ENCODE measurements at places on chromosomes 13 and 19. TPM values are rescaled to one million over a fixed set of nuclear protein-coding genes. Genes with fewer than 3 reads are reported as not detected.

DNA sequence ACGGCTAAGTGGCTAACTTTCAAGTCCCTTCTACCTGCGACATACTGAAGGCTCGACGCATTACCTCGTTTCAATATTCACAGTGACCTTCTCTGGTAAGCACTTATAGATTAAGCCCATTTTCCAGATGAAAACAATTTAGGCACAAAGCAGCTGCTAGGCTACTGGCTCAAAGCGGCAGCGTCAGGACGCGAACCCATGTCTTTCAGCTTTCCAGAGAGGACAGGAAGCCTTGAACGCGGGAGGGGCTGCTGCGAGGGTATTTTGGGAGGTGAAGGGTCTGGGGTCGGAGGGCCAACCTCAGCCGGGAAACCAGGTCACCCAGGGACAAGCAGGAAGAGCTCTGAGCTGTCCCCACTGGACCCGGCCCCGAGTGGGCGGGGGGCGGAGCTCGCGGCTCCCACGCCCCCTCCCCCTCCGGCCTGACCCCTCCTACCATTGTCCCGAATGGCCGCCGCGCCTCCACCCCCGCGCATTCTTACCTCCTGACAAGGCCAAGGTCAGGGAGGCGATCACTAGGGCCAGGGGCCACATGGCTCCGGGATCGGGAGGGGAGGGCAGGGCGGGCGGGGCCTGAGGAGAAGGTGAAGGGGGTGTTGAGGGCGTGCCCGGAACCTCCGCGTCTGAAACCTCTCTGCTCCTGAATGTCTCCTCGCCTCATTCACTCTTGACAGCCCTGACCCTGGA, at the start of gene KLK13:
TSS of gene KLK13 (minus strand) at position 559 of the 687 bp plus-strand sequence. CDS start at position 534, 25 bp downstream.
- no peak for DNase-seq

- DNase-seq = no peak
Measured at GRCh38 chr19:4365341-4365740, 22.0 kb downstream of the MPND start.

- DNase-seq = no peak
Measured at GRCh38 chr19:18483119-18483890, 38.6 kb downstream of the ELL start.

- DNase-seq = no peak
Measured at GRCh38 chr13:113548171-113548641, 36.3 kb upstream of the TFDP1 start.

DNA sequence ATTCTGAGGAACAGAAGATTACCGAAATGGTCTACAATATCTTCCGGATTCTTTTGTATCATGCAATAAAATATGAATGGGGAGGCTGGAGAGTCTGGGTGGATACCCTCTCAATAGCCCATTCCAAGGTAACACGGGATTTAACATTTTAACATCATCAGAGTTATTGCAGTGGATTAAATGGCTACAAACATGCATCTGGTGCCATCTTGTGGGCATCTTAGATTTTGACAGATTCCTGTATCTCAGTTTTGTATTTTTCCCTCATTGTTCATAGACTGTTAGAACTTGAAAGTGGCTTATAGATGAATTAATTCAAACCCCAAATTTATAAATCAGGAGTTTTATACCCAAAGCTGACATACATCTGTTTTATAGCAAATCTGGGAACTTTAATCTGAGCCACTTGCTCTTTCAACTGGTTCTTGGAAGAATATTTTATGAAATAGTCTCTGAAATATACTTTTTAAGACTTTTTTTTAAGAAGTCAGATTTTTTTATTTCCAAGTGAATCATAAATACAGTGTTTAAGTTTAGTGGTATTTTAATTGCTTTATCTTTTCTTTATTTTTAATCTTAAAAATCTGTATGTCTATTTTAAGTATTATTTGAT, 215.2 kb downstream of the NBEA start:
- DNase-seq = peak; percentile 33

- no peak for DNase-seq
Measured at GRCh38 chr13:27352698-27353097, 71.7 kb upstream of the GTF3A start.

Gene ARMC6
- polyA plus RNA-seq = 51.9 TPM

Gene ZNF728
- polyA plus RNA-seq = not detected

Gene SELENOV
- not detected for polyA plus RNA-seq

Gene ICAM4
- 4.2 TPM for polyA plus RNA-seq

Gene KLK12
- not detected for polyA plus RNA-seq

Gene PIK3R2
- 0.79 TPM for polyA plus RNA-seq

All from GM12878 (cell line).